ENCODE measurements at places on chromosomes 3 and 15. TPM values are rescaled to one million over a fixed set of nuclear protein-coding genes. Genes with fewer than 3 reads are reported as not detected.

Gene ZNF80
- 0.74 TPM for total RNA-seq

GRCh38 chr3:73179601-73180000 is 118.1 kb downstream of the EBLN2 start:
- DNase-seq = no peak
- H3K27ac ChIP-seq = no peak overlapping the region
- no peak overlapping the region for H3K4me3 ChIP-seq

GRCh38 chr3:10517627-10518026 is 12.2 kb upstream of the ATP2B2 start:
- H3K27me3 ChIP-seq = no peaks in the 10 kb centered on the region
- no peaks in the 10 kb centered on the region for H3K36me3 ChIP-seq
- no peak overlapping the region for H3K27ac ChIP-seq
- DNase-seq = no peak
- no peaks in the 10 kb centered on the region for H3K4me1 ChIP-seq

DNA sequence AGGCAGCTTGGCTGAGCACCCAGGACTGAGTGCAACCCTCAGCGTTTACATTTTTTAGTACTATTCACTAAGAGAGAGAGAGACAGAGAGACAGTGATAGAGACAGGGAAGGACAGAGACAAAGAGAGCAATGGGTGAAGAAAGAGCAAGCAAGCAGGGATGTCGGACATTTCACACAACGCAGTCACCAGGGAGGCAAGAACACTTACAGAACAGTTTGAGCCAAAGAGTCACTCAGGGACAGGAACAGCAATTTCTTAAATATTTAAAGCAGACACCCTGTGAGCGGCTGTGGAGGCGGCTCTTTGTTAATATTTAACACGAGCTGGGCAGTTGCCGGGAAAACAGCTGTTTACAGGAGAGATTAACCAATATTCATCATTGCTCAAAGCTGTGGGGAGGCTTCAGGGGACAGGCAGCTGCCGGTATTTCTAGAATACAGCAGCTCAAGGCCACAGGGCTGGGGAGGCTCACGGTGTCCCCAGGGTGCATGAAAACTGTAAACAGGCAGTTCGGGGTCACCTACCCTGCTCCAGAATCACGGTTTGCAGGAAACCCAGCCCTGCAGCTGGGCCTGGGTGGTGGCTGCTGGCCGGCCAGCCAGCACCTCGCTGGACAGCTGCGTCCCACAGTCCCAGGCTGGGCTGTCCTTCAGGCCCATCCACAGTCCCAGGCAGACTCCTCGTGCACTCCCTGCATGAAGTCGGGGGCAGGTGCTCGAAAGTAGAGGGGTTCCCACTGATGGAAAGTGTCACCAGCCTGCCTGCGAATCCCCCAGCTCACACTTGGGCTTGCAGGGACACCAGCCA is 38.8 kb upstream of the PCSK6 start:
- H3K4me3 ChIP-seq = no peak overlapping the region
- no peaks in the 10 kb centered on the region for H3K27me3 ChIP-seq
- H3K36me3 ChIP-seq = no peaks in the 10 kb centered on the region

DNA sequence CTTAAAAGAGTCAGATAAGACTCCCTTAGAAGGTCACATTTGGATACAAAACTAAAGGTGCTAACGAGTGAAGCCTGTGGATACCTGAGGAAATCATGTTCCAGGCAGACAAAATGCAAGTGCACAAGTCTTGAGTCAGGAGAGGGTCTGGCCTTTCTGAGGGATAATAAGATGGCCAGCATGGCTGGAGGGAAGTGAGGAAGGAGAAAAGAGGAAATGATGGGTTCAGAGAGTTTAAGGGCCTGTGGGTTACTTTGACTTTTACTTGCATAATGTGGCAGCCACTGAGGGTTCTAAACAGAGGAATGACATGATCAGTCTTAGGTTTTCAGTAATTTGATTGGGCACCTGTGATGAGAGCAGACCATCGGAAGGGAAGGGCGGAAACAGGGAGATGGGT is 3.5 kb upstream of the ROPN1B start:
- no peak overlapping the region for H3K27ac ChIP-seq
- DNase-seq = no peak
- no peaks in the 10 kb centered on the region for H3K27me3 ChIP-seq
- no peak overlapping the region for H3K4me3 ChIP-seq

- H3K4me1 ChIP-seq = peaks cover 9% of the 10 kb centered on the region
- H3K4me3 ChIP-seq = no peak overlapping the region
- DNase-seq = no peak
- no peaks in the 10 kb centered on the region for H3K36me3 ChIP-seq
These were observed 53.2 kb downstream of the LHFPL4 start for GRCh38 chr3:9500108-9501050.
